Astrocyte (in vitro differentiated cells and primary cell): ENCODE measurements at places on chromosomes 3 and 15. TPM values are rescaled to one million over a fixed set of nuclear protein-coding genes. Genes with fewer than 3 reads are reported as not detected.

The BLM gene
- 2.8 and 3.7 TPM in 2 replicates for total RNA-seq

The SKOR1 gene
- total RNA-seq = not detected in 2 replicates

The DIS3L gene
- 6.9 and 8.1 TPM in 2 replicates for total RNA-seq

The GCNT3 gene
- 1.3 and 1.8 TPM in 2 replicates for total RNA-seq

The AMOTL2 gene
- total RNA-seq = 150 and 197 TPM in 2 replicates

The RASL12 gene
- total RNA-seq = 0.32 and 0.36 TPM in 2 replicates

The CGNL1 gene
- total RNA-seq = 10.2 and 11.0 TPM in 2 replicates

The SH3GL3 gene
- total RNA-seq = 2.5 and 2.7 TPM in 2 replicates

The CYP1A2 gene
- total RNA-seq = not detected in 2 replicates

The AP3B2 gene
- total RNA-seq = 7.2 and 11.5 TPM in 2 replicates

The CCDC39 gene
- not detected in 2 replicates for total RNA-seq

The CSPG5 gene
- total RNA-seq = 1.2 and 2.2 TPM in 2 replicates

The KLHDC8B gene
- 30.2 and 31.6 TPM in 2 replicates for total RNA-seq

The SLC24A5 gene
- not detected in 2 replicates for total RNA-seq

The CLSTN2 gene
- total RNA-seq = 80.9 and 85.0 TPM in 2 replicates
